Activated naive CD4-positive, alpha-beta T cell treated with anti-CD3 and anti-CD28 coated beads, Interleukin-2, amount 10 ng/mL, durations not matched to agents 7 days and 5 days (primary cell): ENCODE measurements at places on chromosomes 4 and X.

DNA sequence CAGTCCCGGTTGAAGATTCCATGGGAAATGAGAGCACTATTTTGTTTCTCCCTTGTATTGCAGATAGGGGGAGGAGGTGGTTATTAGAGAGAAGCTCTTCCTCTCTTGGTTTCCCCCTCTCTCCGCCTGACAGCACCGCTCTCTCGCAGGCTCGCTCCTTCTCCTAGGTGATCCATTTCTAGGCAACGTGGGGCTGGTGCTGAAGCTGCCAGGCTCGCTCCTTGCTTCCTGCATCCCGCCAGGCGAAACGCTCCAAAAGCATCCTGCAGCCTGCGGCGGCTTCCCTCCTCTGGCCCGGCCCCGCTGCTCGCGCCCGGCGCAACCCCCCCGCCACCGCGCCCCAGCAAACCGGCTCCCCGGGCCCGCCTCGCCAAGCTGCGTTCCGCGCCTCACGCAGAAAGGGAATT, at the start of gene GRID2:
TSS of gene GRID2 (plus strand) at position 346 of the 407 bp plus-strand sequence.
- DNase-seq: no peak

DNA sequence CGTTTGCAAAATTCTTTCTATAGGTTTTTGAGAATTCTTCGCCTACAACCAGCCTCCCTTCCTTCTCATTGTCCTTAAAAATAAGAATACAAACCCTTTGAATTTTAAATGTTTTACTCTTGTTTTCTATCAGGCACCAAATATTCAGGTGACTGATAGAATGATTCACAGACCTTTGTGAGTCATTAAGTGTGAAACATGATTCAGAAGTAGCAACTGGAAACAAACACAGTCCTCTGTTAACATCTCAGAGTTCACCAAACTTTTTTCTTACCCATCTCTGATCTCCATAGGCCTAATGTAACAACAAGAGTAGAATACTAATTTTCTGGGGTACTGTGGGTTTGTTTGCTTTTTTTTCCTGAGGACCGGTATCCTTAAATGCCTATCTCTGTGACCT, 63.4 kb upstream of the MAB21L2 start:
- no peak for DNase-seq

DNA sequence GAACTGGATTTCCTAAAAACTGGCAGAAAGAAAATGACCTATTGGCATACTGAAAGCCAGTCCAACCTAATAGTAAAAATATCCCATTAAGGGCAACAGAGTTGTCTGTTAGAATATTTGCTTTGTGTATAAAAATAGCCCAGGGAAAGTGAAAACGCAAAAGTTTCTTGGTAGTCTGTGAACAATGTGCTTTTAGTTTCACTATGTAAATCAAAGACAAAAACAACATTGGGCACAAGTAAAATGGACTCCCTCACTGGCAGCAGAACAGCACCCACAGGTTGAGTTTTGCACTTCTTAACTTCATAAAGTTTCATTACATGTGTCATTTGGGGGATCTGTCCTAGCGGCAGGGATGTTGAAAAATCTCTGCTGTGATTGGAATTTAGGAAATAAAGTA, 4.3 kb upstream of the FGG start:
- DNase-seq: peak; percentile 38

DNA sequence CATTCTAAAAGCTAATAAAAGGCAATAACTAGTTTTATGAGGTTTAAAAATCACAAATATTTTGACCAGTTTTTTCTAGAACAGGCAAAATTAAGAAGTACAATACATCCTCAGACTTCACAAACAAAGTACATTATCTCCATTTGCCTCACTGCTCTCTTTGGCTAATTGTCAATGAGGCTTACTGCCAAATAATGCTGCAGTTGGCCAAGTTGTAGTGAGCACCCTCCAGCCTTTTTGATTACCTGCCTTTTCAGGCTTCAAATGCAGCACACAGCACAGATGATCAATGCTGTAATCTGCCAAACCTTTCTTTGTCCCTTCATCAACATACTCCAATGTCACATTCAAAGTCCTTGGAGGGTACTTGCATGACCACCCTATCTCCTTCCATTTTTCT, 605.2 kb downstream of the KLHL13 start:
- no peak for DNase-seq

- no peak for DNase-seq
Measured at GRCh38 chr4:3406021-3406420, 35.7 kb upstream of the HGFAC start.

- no peak for DNase-seq
Measured at GRCh38 chr4:8577972-8578371, 2.2 kb upstream of the GPR78 start.

DNA sequence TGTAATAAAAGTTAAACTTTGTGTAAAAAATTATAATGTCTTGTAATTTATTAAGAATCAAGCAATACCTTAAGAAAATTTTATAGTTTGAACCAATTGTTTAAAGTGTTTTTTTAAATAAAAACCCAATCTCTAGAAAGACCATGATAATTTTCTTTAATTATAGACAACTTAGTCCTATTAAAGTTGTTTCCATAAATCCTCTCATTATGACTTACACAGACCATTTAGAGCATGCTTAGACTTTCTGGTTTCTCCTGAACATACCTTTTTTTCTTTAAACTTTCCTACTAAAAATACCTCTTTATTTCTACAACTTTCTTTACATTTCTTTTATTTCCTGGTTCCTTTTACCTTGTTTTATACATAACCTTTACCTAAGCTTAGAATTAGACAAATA, 837.4 kb downstream of the PCDH19 start:
- DNase-seq: no peak

DNA sequence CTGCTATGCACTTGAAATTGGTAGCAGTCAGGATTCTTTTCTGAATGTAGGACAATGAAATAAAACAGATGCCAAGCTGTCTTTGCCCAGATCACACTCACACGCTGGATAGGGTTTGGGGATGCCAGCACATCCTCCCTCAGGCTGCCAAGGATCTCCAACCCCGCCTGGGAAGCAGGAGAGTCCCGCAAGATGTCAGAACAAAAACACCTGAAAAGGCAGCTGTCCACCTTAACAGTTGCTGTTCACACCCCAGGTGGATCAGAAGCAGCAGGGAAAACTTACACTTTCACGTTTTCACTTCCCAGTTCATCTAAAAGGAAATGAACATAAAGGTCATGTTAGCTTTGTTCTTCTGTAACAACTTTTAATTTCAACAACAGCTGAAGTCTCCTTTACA, 35.7 kb downstream of the TMEM154 start:
- DNase-seq: no peak

- no peak for DNase-seq
Measured at GRCh38 chr4:139470997-139471665, 17.2 kb downstream of the RAB33B start.

GRCh38 chr4:74845834-74846233, 51.5 kb upstream of the BTC start:
- DNase-seq: no peak

DNA sequence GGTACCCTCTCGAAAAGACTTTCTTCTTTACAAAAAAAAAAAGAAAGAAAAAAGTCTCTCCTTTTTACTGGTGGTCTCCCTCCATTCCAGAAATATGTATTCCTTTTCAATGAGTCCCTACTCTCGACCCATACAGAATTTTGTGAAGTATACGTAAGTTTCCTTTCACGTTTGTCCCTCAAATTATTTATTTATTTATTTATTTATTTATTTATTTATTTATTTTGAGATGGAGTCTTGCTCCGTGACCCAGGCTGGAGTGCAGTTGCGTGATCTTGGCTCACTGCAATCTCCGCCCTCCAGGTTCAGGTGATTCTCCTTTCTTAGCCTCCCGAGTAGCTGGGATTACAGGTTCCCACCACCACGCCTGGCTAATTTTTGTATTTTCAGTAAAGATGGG, 429.2 kb upstream of the AR start:
- no peak for DNase-seq
